ENCODE measurements at places on chromosomes 4 and X. TPM values are rescaled to one million over a fixed set of nuclear protein-coding genes. Genes with fewer than 3 reads are reported as not detected.

The GUCY1A1 gene
- total RNA-seq, result not detected

The FAM9C gene
- total RNA-seq, result not detected

The HSFX1 gene
- 0.62 TPM for total RNA-seq

The ELMOD2 gene
- 28.1 TPM for total RNA-seq

The GAGE12F gene
- not detected for total RNA-seq

The HADH gene
- total RNA-seq, result 23.1 TPM

The GUCY1B1 gene
- not detected for total RNA-seq

- H3K36me3 ChIP-seq, result peaks cover 39% of the 10 kb centered on the region
- no peak overlapping the region for H3K27ac ChIP-seq
- H3K4me1 ChIP-seq, result peaks cover 2% of the 10 kb centered on the region
- DNase-seq, result no peak
- H3K4me3 ChIP-seq, result no peak overlapping the region
Observed at GRCh38 chr4:150765216-150765615, 183.3 kb downstream of the MAB21L2 start.

DNA sequence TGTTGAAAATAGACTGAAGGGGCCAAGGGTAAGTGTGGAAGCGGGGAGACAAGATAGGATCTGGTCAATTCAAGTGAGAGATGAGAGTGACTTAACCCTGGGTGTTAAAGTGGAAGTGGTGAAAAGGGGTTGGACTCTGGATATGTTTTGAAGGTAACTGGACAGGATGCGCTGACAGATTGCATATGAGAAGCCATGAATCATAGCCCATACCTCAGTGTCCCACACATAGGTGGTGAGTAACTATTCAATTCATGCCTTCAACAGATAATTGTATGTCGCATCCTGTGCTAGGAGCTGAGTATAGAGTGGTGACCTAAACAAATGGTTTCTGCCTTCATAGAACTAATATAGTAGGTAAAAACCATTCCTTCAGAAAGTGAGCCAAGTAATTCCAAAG lies 76.7 kb downstream of the KLHL34 start:
- H3K4me1 ChIP-seq, result no peaks in the 10 kb centered on the region
- peaks cover 8% of the 10 kb centered on the region for H3K36me3 ChIP-seq
- DNase-seq, result no peak
- H3K27ac ChIP-seq, result no peak overlapping the region

DNA sequence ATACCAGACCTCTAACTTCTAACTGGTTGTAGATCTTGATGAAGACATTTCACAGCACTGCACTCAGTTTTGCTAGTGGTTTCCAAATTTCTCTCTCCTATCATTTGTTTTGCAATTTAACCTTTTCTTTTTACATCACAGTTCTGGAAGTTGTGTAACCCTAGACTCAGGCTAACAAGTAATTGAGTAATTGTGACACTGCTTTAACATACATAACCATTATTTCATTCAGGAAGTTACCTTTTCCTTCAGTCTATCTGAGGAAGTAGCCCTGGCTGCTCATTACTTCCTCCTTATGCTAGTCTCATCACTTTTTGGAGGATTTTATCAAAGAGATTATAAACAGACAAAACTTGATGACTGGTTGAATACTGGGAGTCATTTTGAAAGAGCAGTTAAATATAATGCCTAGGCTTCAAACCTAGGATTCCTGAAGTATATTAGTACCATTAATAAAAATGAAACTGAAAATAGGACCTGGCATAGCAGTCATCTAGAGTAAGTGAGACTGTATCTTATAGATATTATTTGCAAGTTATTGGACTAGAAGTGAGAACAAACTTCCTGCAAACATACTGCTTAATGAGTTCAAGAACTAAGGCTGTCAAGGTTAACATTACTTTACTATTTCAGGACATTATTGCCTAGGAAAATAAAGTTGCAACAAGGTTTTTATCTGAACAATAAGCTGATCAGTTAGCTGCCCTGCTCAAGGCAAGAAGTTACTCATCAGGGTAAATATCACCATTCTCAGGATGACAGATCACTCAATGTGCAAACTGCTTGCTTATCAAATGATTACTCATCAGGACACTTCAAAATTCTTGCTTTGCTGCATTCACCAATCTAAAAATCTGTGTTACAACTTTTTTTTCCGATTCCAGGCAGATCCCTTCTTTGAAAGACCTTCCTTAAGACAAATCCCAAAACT lies 25.6 kb upstream of the TEX13C start:
- DNase-seq, result no peak
- H3K4me3 ChIP-seq, result no peak overlapping the region
- H3K27ac ChIP-seq, result no peak overlapping the region
- H3K27me3 ChIP-seq, result no peaks in the 10 kb centered on the region
- H3K36me3 ChIP-seq, result no peaks in the 10 kb centered on the region
- peaks cover 14% of the 10 kb centered on the region for H3K4me1 ChIP-seq

GRCh38 chr4:84894621-84895020 lies 71.9 kb downstream of the WDFY3 start:
- no peak for DNase-seq
- no peaks in the 10 kb centered on the region for H3K27me3 ChIP-seq
- H3K4me3 ChIP-seq, result no peak overlapping the region
- H3K36me3 ChIP-seq, result no peaks in the 10 kb centered on the region
- H3K27ac ChIP-seq, result no peak overlapping the region

DNA sequence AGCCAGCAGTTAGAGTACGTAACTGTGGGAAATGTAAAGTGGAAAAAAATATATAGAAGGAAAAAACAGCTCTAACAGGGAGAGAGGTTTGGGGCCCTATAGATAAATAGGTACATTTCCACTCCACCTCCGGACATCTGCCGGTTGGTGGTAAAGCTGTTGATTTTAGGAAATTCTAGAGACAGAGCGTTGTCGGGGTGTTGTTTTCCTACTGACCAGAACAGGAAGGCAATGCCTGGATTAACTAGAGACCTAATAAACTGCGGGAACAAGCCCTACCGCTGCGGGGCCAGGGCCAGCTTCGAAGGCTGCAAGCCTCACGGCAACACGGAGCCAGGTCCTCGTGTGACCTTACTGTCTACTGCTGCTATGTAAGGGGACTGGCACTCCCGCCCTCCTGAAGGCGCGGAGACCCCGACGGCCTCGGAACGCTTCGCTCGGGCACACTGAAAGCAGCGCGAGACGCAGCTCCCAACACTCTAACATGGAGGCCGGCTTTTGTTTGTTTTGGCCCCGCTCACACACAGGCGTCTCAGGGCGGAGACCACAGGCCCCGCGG lies 702 bp upstream of the CDKN2AIP start:
- H3K36me3 ChIP-seq, result no peaks in the 10 kb centered on the region
- peak overlapping the region; percentile 94 for H3K4me3 ChIP-seq
- peak; percentile 64 for DNase-seq
- H3K4me1 ChIP-seq, result peaks cover 46% of the 10 kb centered on the region
- no peaks in the 10 kb centered on the region for H3K27me3 ChIP-seq

GRCh38 chr4:77815636-77816035 lies 3.5 kb downstream of the CNOT6L start:
- peaks cover 18% of the 10 kb centered on the region for H3K36me3 ChIP-seq
- H3K4me3 ChIP-seq, result peak overlapping the region; percentile 68
- no peak for DNase-seq
- H3K4me1 ChIP-seq, result peaks cover 72% of the 10 kb centered on the region
- no peaks in the 10 kb centered on the region for H3K27me3 ChIP-seq

DNA sequence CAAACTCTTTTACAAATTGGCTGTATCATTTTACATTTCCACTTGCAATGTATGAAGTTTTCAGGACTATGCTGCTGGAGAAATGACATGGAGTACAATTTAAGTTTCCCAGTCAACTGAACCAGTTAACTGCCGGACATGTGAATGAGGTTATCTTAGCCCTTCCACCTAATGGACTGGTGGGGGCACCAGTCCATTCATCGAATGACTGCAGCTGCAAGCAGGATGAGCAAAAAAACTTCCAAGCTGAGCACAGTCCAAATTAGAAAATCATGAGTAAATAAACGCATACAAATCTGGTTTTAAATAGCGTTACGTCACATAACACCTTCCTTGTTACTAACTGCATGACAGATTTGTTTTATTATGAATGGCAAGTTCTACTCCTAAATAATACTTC lies 1131.5 kb downstream of the PCDH18 start:
- H3K36me3 ChIP-seq, result no peaks in the 10 kb centered on the region
- no peaks in the 10 kb centered on the region for H3K4me1 ChIP-seq
- H3K27ac ChIP-seq, result no peak overlapping the region
- no peak overlapping the region for H3K4me3 ChIP-seq
- no peaks in the 10 kb centered on the region for H3K27me3 ChIP-seq

DNA sequence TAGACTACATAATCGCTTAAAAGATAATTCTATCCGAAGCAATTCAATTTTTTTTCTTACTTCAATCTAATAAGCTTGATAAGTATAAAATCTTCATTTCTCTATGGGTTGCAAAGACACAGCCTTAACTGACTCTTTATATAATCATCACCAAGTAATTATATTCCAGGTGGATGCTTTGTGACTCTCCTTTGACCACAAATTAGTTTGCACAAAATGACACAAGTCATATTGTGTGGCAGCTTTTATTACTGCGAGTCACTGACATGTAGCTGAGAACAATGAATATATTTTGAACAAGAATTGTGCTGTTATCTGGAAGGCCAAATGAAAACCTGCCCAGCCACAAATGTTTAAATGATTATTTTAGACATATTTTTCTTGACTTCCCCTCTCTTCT lies 1727.8 kb downstream of the ARAP2 start:
- no peaks in the 10 kb centered on the region for H3K27me3 ChIP-seq
- no peaks in the 10 kb centered on the region for H3K4me1 ChIP-seq
- no peaks in the 10 kb centered on the region for H3K36me3 ChIP-seq
- H3K27ac ChIP-seq, result no peak overlapping the region
- no peak overlapping the region for H3K4me3 ChIP-seq

DNA sequence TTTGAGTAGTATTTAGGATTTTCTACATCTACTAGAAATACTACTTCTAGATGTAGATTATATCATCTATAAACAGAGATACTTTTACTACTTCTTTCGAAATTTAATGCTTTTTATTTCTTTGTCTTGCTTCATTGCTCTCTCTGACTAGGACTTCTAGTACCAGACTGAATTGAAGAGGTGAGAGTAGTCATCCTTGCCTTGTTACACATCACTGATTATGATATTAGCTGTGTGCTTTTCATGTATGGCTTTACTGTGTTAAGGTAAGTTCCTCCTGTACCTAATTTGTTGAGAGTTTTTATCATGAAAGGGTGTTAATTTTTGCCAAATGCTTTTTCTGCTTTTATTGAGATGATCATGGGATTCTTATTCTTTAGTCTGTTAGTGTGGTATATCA lies 19.6 kb upstream of the IL2 start:
- no peak overlapping the region for H3K27ac ChIP-seq
- no peak overlapping the region for H3K4me3 ChIP-seq
- H3K27me3 ChIP-seq, result peaks cover 1% of the 10 kb centered on the region
- peaks cover 4% of the 10 kb centered on the region for H3K36me3 ChIP-seq
- H3K4me1 ChIP-seq, result no peaks in the 10 kb centered on the region

DNA sequence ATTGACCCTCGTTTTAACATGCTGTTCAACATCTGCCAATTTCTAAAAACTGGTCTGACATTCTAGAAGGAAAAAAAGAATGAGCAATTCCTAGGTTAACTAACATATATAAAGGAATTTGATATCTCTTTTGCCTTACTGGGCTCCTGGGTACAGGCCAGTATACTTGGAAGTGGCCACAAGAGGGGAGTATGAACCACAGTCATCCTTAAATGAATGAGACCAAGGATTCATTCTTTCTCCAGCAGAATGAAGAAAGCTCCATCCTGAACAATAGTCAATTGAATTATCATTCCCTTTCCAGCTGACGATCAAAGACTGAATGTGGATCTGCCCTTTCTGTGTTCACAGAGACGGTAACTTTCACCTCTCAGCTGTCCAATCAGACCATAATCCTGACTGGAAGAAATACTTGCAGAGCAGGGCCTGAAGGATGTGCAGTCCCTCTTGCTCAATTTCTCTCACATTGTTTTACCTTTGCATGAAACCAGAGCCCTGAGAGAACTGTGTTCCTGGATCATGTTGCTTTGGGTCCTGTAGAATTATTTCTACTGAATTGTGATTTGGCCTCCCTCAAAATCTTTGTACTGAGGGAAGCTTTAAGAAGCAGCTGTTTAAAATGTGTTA lies 14.8 kb upstream of the SPARCL1 start:
- peaks cover 6% of the 10 kb centered on the region for H3K27me3 ChIP-seq
- H3K4me3 ChIP-seq, result no peak overlapping the region
- H3K27ac ChIP-seq, result no peak overlapping the region
- DNase-seq, result no peak
- H3K4me1 ChIP-seq, result no peaks in the 10 kb centered on the region

DNA sequence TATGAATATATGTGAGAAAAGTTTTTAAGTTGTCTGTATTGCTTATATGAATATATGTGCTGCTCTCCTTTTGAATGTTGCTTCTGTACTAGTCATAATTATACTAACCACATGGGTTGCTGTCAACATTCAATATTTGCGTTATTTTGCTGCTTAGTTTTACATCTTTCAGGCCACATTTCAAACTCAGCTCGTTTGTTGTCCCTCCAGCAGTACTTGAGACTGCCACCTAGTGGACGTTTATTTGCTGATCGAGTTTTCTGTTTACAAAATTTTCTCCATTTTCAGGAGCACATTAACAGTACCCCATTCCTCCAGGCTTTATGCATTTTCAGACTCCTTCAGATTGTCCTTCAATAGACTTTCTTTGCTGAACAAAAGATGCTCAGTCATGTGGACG lies 75.8 kb downstream of the NUDT11 start:
- DNase-seq, result peak; percentile 61
- H3K36me3 ChIP-seq, result no peaks in the 10 kb centered on the region
- H3K4me3 ChIP-seq, result no peak overlapping the region
- H3K27me3 ChIP-seq, result no peaks in the 10 kb centered on the region
- no peaks in the 10 kb centered on the region for H3K4me1 ChIP-seq
- no peak overlapping the region for H3K27ac ChIP-seq

GRCh38 chrX:71282514-71283402 lies 677 bp upstream of the NONO start:
- H3K27ac ChIP-seq, result peak overlapping the region; percentile 99
- peaks cover 13% of the 10 kb centered on the region for H3K4me1 ChIP-seq
- no peak for DNase-seq

DNA sequence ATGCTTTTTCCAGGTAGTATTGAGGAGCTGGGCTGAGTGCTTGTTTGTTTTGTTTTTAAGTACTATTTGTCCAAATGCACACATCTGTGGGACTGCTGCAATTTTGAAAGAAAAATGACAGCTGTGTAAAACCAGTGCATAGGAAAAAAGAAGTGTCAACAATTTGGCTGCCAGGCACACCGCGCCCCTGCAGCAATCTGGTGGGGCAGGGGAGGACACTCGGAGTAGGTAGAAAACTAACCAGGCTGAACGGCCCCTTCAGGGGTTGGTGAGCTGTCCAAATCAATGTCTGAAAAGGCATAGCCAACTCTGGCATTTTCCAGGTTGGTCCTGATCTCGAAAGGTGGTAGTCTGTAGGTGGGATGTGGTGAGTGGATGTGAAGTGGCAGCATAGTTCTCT lies 1.1 kb downstream of the LDOC1 start:
- H3K4me1 ChIP-seq, result peaks cover 12% of the 10 kb centered on the region
- H3K27me3 ChIP-seq, result no peaks in the 10 kb centered on the region
- peak overlapping the region; percentile 43 for H3K4me3 ChIP-seq
- no peak for DNase-seq
- H3K36me3 ChIP-seq, result peaks cover 2% of the 10 kb centered on the region
